ENCODE measurements at places on chromosomes 7 and 10. TPM values are rescaled to one million over a fixed set of nuclear protein-coding genes. Genes with fewer than 3 reads are reported as not detected.

ASZ1 gene
- total RNA-seq = not detected

TSPAN15 gene
- total RNA-seq = 10.9 TPM

THSD7A gene
- 5.7 TPM for total RNA-seq

XRCC2 gene
- 9.4 TPM for total RNA-seq

ANXA8 gene
- not detected for total RNA-seq

C7orf33 gene
- not detected for total RNA-seq

GLI3 gene
- total RNA-seq = 2.9 TPM

CDNF gene
- total RNA-seq = 0.69 TPM

SEMA3E gene
- total RNA-seq = 23.9 TPM

UCMA gene
- total RNA-seq = not detected

- no peak for DNase-seq
These were observed 689.7 kb downstream of the SUGCT start for GRCh38 chr7:40824461-40824860.

GRCh38 chr7:32587411-32587948 is 92.2 kb downstream of the AVL9 start:
- DNase-seq = peak; percentile 90

GRCh38 chr10:4765428-4765827 is 60.6 kb upstream of the AKR1E2 start:
- DNase-seq = no peak

- DNase-seq = no peak
These were observed 14.0 kb upstream of the ADRB1 start for GRCh38 chr10:114029655-114030054.

DNA sequence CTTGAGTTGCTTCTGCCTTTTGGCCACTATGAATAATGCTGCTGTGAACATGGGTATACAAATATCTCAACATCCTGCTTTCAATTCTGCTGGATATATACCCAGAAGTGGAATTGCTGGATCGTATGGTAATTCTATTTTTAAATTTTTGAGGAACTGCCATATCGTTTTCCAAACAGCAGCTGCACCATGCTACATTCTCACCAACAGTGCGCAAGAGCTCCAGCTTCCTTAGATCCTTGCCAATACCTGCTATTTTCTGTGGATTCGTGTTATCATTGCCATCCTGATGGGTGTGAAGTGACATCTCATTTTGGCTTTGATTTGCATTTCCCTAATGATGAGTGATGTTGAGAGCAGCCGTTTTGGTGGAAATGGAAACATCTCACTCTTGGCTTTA is 26.7 kb downstream of the FRMD4A start:
- no peak for DNase-seq

- DNase-seq = peak; percentile 94
These were observed 18.6 kb upstream of the VDAC2 start for GRCh38 chr10:75191821-75192568.

DNA sequence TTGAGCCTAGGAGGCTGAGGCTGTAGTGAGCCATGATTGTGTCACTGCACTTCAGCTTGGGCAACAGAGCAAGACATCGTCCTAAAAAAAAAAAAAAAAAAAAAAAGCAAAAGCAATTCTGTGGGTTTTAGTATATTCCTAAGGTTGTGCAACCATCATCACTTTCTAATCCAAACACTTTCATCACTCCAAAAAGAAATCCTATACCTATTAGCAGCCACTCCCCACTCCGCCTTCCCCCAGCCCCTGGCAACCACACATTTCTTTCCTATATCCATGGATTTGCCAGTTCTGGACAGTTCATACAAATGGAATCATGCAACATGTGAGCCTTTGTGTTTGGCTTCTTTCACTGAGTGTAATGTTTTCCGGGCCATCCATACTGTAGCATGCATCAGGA is 20.4 kb downstream of the ZAN start:
- DNase-seq = no peak

GRCh38 chr10:71725998-71726579 is 6.5 kb upstream of the C10orf105 start:
- peak; percentile 34 for DNase-seq

DNA sequence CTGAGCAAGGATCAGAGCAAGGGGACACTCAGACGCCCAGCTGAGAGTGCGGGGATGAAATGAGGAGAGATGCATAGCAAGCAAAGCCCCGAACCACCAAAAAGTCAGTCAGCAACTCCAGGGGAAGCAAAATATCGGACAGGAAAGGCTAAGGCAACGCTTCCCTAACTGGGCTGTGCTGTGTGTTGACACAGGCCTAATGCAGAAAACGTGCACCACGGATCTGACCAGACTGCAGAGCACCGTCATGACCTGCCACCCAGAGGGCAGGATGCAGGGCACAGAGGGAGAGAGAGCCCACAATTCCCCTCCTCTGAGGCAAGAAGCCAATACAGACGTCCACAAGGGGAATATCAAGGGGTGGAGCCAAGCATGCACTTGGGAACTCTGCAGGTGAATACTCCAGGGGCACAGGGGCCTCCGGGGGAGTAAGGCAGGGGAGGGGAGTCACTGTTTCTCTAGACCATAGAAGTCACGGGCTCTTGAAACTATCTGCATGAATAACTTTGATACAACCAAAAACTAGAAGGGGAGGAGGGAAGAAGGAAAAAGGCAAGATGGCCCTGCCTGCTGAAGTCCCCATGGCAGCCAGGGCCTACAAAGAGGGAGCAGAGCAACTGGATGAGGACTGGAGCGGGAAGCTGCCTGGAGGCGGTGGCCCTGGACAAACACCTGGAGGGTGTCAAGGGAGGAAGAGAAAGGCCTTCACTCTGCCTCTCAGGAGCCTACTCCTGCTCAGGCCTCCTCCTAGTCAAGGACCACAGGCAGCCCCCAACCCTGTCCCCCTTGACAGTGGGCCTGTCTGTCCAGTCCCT is 26.2 kb downstream of the GRID1 start:
- DNase-seq = no peak

GRCh38 chr10:100346351-100346764 is 675 bp upstream of the SCD start:
- no peak for DNase-seq

DNA sequence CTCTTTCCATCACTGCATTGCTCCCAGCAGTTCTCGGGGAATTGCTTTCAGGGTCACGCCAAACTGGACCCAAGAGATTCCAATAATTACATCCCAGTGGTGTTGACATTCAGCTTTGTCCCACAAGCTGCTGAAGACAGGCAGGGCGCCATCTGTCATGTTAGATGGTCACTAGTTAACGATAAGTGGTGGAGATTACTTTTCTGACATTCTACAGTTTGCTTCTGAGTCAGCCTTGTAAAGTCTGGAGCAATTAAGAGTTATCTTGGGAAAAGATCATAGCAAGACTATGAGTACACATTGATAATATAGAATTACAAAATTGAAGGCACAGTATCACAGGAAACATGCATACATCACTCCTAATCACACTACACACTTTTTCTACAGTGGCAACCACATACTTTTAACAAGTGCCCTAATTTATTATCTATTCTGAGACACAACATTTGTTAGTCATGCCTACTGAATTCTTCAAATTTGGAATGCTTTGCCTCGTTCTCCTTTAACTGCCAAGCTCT is 41.9 kb downstream of the SEMA3C start:
- no peak for DNase-seq

GRCh38 chr7:46389146-46389545 is 468.1 kb upstream of the IGFBP3 start:
- DNase-seq = no peak

- no peak for DNase-seq
These were observed 103.4 kb downstream of the WNT2 start for GRCh38 chr7:117219485-117219884.

GRCh38 chr7:76998285-76998589 is 33.9 kb downstream of the SPDYE17 start:
- DNase-seq = no peak

DNA sequence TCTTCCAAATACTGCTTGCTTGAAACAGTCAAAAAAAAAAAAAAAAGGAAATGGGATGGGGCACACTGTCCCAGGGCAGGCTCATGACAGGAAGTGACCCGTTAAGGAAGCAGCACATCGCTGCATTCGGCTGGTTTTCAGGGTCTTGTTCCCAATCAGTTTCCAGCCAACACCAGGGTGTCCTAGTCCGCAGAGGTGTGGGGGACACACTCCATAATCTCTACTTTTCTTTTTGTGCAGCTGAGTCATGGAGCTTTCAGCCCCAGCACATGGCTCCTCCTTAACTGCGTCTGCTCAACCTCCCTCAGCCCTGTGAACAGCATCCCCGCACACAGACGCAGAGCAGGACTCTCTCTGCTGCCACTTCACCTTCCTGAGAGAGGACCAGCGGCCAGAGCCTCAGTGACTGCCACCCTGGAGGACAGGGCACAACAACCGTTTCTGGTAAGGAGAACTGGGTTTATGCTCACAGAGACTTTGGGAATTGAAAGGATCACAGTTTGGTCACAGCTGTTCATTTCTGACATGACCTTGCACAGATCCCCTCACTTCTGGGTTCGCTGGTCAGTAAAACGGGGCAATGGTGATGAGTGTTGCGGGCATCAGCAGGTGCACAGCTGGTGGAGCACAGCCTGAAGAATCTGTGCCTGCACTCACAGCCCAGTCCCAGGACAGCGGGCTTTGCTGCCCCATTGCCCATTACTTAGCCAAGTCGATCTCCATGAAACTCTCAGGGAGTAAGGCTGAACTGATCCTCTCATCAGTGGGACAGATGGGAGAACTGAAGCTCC is at the start of gene GIMAP5:
Gene GIMAP5, plus strand, starts transcription at position 154 of the 791 bp plus-strand sequence. CDS start 3,467 bp downstream, outside the sequence.
- DNase-seq = no peak

- no peak for DNase-seq
These were observed 310.5 kb upstream of the DGKB start for GRCh38 chr7:15213093-15213492.

DNA sequence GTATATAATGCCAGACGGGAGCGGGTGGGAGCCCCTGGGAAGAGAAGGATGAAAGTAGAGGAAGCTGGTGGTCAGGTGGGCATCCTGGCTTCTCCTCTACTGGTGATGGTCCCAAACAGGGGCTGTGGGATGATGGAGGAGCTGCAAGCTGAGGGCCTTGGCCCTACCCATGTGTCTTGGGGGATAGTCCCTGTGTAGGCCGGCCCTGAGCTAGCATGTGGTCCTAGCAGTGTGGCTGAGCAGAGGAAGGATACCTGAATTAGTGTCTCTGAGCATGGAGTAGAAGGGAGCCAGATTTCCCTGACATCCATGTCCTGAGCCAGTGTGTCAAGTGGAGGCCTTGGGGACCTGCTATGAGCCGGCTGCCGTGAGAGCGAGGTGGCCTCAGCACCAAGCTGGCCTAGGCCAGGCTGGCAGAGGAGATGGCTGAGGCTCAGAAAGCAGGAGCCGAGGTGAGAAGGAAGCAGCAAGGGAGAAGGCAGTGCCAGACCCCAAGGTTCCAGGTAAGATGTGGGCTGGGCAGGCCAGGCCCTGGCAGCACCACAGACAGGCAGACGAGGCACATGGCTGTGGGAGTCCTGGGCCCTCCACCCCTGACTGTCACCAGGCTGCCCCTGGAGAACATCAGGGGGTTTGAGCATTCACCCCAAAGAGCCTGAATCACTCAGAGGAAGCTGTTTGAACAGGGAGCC is 150.2 kb downstream of the ABCA13 start:
- no peak for DNase-seq

DNA sequence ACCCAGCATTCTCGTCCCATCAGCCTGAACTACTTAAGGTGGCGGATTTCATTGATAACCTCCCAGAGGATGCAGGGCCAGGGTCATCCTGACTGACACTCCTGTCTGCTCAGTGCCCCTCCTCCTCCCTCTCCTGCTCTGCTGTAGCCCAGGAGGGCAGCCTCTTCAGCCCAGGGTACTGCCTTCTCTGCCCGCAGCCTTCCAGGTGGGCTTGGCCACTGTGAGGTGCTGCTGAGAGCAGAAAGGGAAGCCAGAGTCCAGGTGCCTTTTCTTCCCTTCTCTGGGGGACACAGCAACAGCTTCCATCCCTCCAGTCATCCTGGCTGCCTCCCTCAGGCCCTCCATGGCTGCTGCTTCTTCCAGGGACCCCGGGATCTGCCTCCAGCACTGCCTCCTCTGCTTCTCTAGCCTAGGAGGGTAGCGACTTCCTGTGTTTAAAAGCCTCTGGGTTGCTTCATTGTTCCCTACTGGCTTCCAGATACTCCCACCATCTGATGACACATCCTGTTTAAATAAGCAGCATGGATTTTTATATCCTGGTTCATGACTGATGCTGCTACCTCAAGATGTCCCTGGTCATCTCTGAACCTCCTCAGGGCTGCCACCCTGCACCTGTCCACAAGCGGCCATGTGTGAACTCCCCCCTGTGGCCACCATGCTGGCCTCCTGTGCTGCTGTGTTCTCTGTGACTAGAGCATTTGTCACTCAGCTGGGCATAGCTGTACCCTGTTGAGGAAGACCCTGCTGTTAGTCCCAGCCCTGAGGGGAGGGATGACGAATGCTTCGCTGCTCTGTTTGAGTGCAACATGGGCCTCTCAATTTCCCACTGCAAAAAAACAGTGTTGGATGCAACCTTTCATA is 55.8 kb downstream of the AKR1C4 start:
- DNase-seq = no peak
